ENCODE measurements at places on chromosomes 13 and 19.
A peak's percentile ranks its signal among the peaks of the same experiment; 100 is the strongest.

DNA sequence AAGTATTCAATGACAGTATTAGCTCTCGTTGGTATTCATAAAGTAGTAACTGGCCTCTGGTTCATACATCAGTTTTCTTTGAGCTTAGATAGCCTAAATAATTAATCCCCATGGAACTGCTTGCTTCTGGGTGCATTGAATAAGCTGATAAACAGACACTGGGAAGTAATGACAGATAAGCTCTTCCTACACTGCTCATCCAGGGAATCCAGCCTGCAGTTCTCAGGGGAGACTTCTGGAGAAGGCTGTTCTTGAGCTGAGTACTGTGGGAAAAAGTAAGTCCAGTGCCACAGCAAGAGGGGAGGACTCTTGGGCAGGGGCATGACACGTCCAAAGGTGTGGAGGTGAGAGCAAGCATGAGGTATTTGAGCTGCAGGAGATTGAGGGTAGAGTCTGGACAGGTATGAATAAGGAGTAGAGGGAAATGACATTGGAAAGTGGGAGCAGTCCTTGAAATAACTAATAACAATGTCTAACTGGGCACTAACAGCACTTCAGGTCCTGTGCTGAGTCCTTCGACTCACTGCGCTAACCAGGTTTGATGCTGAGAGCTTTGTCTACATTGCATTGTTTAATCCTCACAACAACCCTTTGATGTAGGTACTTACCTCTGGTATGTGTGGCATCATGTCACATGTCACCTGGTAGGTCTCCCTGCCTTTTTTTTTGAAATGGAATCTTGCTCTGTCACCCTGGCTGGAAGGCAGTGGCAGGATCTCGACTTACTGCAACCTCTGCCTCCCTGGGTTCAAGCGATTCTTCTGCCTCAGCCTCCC, 7.2 kb downstream of the GARRE1 start:
- no peak overlapping the region for H3K27ac ChIP-seq
- H3K36me3 ChIP-seq, result peaks cover 8% of the 10 kb centered on the region
- H3K27me3 ChIP-seq, result no peaks in the 10 kb centered on the region
- DNase-seq, result no peak
- no peak overlapping the region for H3K4me3 ChIP-seq

DNA sequence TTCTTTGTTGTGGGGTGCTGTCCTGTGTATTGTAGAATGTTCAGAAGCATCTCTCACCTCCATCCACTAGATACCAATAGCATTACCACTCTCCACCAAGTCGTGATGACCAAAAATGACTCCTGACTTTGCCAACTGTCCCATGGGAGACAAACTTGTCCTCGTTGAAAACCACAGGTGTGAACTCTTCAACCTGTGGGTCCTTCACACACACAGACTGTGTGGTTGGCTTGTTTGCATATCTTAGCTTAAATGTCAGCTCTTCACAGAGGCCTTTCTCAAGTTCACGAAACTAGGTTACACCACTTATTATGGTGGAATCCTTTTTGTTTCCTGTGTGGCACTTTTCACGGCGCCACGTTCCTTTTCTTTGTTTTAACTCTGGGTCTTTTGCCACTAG, 6.8 kb downstream of the GPC5 start:
- H3K4me3 ChIP-seq, result no peak overlapping the region
- no peak for DNase-seq
- H3K4me1 ChIP-seq, result no peaks in the 10 kb centered on the region

- H3K36me3 ChIP-seq, result no peaks in the 10 kb centered on the region
- no peaks in the 10 kb centered on the region for H3K27me3 ChIP-seq
- no peak overlapping the region for H3K4me3 ChIP-seq
- no peaks in the 10 kb centered on the region for H3K4me1 ChIP-seq
Measured at GRCh38 chr13:27997904-27998522, 9.5 kb upstream of the URAD start.

- H3K4me1 ChIP-seq, result peaks cover 58% of the 10 kb centered on the region
- peak overlapping the region; percentile 99 for H3K27ac ChIP-seq
- H3K4me3 ChIP-seq, result peak overlapping the region; percentile 81
- DNase-seq, result no peak
- peaks cover 5% of the 10 kb centered on the region for H3K36me3 ChIP-seq
Measured at GRCh38 chr13:51802631-51803418, 1.1 kb downstream of the DHRS12 start.

GRCh38 chr13:49329831-49330545, 82.3 kb downstream of the CDADC1 start:
- no peak for DNase-seq
- H3K36me3 ChIP-seq, result no peaks in the 10 kb centered on the region
- H3K4me1 ChIP-seq, result no peaks in the 10 kb centered on the region
- H3K27me3 ChIP-seq, result no peaks in the 10 kb centered on the region
- no peak overlapping the region for H3K4me3 ChIP-seq
- H3K27ac ChIP-seq, result no peak overlapping the region

GRCh38 chr19:31627620-31628365, 278.6 kb upstream of the TSHZ3 start:
- H3K4me3 ChIP-seq, result no peak overlapping the region
- H3K27ac ChIP-seq, result no peak overlapping the region
- no peaks in the 10 kb centered on the region for H3K4me1 ChIP-seq
- no peaks in the 10 kb centered on the region for H3K36me3 ChIP-seq

GRCh38 chr13:50783717-50784290, 59.7 kb downstream of the DLEU7 start:
- H3K27ac ChIP-seq, result no peak overlapping the region
- no peak overlapping the region for H3K4me3 ChIP-seq
- H3K4me1 ChIP-seq, result no peaks in the 10 kb centered on the region
- H3K27me3 ChIP-seq, result no peaks in the 10 kb centered on the region

DNA sequence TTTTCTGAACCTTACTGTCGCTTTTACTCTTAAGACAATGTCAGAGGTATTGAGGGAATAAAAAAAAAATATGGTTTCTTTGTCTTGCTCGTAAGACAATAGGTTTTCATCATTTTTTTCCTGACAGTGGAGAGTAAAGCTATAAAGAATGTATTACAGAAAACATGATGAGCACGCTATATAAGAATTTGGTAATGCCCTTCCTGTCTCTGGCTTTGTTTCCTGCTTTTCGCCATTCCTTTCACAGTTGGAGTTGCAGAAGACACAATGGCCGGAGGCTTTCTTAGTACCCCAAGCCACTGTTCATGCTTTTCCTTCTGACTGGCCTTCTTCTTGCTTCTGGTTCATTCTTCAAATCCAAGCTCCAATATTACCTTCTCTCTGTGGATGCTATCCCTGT, 101.0 kb upstream of the DACH1 start:
- no peaks in the 10 kb centered on the region for H3K4me1 ChIP-seq
- no peak overlapping the region for H3K4me3 ChIP-seq
- no peak overlapping the region for H3K27ac ChIP-seq

DNA sequence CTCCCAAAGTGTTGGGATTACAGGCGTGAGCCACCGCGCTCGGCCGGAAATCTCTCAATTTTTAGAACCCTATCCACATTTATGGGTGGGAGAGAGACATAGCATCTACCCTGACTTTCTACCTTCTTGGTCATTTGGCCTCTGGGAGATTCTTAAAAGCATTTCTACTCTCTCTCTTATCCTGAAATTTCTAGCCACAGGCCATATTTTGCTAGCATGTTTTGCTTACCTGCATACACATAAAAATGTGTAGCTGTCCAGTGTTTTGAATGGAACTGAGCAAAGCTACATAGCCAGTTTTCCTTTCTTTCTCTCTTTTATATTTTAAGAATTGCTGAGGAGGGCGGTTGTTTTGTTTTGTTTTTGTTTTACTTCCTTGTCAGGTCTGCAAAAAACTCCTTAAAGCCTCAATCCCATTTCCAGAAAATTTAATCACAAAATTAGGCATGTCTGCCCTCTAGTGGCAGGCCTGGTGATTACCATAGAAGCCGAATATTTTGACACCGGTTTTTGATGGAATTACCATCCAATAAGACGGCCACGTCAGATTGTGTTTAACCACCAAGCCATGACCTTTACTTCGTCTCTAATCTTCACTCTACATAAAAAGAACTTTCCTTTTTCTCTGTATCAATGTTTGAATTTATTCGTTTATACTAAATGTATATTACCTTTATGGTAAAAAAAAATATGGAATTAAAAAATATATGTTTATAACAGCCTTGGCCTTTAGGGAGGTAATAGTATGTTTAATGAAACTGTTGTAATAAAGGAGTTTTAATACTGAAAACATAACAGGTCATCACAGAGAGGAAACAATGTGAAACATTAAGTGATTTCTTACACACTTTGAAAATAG, 34.4 kb upstream of the OXGR1 start:
- no peak for DNase-seq
- no peak overlapping the region for H3K4me3 ChIP-seq
- peaks cover 7% of the 10 kb centered on the region for H3K27me3 ChIP-seq
- H3K36me3 ChIP-seq, result no peaks in the 10 kb centered on the region

DNA sequence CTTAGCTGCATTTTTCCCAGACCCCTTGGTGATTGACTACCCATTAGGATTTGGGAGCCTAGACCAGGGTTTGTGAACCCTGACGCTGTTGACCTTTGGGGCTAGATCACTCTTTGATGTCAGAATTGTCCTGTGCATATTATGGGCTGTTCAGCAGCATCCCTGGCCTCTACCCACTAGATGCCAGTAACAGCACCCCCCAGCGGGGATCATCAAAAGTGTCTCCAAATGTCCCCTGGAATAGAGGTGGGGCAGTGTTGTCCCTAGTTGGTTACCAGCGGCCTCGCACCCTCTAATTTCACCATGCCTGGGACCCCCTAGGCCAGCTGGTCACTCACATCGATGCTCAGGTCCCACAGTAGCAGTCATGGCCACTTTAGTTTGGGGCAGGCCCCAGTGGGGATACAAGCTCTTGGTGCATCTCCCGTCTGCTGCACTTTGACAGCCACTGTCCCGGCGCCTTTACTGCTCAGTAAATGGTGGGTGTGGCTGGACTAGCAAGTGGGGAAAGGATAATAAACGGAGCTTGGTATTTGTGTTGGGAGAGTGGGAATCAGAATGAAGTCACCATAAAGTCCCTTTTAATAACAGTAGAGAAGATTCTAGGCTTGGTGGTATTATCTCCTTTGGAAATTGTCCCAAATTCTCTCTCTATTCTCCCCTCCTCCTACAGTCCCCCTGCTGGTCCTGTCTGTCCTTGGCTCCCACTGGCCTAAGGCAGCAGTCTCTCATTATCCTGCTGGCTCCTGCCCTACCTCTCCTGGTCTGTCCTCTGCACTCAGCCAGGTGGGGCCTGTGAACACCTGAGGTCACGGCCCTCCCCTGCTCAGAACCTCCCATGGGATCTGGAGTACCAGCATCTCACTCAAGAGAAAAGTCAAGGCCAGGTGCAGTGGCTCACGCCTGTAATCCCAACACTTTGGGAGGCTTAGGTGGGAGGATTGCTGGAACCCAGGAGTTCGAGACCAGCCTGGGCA, 80.6 kb downstream of the SIPA1L3 start:
- H3K27ac ChIP-seq, result no peak overlapping the region
- no peak for DNase-seq
- no peak overlapping the region for H3K4me3 ChIP-seq
- H3K4me1 ChIP-seq, result peaks cover 7% of the 10 kb centered on the region

DNA sequence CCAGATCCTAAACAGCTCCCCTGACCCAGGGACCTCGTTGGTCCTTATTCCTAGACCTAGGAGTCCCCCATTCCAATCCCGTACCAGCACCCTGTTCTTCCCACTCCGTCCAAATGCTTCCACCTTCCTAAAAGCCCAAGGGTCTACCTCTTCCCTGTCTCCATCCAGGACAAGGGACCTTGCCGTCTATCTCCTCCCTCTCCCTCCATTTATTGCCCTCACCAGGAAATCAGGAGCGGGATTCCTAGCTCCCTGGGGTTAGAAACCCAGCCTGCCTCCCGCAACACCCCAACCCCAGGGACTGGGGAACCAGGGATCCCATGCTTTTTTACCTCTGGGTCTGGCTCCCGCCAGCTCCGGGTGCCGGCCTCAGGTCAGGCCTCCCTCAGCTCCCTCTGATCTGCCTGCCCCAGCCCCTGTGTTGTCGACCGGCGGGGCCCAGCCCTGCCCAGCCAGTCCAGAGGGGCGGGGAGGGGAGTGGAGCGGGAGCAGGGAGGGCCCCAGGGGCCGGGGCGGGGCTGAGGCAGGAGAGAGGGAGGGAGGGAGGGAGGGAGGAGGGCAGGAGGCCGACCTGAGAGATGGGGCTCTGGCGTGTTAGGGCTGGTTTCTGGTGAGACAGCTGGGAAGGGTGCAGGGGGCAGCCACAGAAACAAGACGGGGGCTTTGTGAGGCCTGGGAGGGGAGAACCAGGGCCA, at the start of gene B3GNT8:
TSS of gene B3GNT8 (minus strand) at position 423 of the 695 bp plus-strand sequence. CDS start 596 bp downstream, outside the sequence.
- peak; percentile 45 for DNase-seq
- H3K27ac ChIP-seq, result peak within 1 kb of the TSS; percentile 76
- peaks cover 44% of the 10 kb centered on the region for H3K36me3 ChIP-seq
- peak within 1 kb of the TSS; percentile 54 for H3K4me3 ChIP-seq

GRCh38 chr19:2268480-2268830, 12.2 kb upstream of the JSRP1 start:
- peaks cover 23% of the 10 kb centered on the region for H3K36me3 ChIP-seq
- peak overlapping the region; percentile 64 for H3K4me3 ChIP-seq
- H3K27ac ChIP-seq, result no peak overlapping the region
- DNase-seq, result no peak

DNA sequence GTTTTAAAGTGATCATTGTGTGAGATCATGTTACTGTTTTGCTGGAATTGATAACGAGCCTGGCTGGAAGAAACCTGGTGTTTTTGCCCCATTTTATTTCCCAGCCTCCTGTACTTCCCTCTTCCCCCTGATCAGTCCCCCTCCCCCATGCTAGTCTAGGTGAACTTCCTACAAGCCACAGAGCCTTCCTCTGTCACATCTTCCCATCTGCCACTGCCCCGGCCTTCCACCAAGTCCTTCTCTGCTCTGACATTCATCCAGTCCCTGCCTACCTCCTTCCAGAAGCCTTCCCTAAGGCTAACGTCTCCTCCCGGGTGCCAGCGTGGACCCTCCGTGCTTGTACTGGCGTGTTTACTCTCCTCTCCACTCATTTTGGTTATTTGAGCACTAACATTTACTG, 14.3 kb downstream of the FARP1 start:
- H3K4me1 ChIP-seq, result no peaks in the 10 kb centered on the region
- DNase-seq, result no peak
- no peak overlapping the region for H3K4me3 ChIP-seq
- H3K27me3 ChIP-seq, result peaks cover 4% of the 10 kb centered on the region
- no peak overlapping the region for H3K27ac ChIP-seq

- H3K36me3 ChIP-seq, result no peaks in the 10 kb centered on the region
- no peaks in the 10 kb centered on the region for H3K4me1 ChIP-seq
- no peak overlapping the region for H3K4me3 ChIP-seq
Measured at GRCh38 chr19:32269831-32270230, 75.6 kb upstream of the ZNF507 start.

DNA sequence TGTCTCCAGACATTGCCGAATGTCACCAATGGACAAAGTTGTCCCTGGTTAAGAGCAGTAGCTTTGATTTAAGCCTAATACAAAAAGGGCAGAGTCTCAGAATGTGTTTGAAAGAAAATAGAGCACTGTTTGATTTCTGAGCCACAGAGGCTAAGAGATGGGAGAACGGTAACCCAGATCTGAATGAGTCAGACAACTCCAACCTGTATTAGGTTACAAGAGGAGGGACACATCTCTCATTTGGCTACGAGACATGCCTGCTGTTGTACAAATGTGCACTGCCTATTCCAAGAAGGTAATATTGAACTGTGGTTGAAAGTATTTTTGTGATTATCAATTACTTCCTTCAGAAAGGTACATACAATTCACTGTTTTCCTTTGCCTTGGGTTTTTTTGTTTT, 4.9 kb upstream of the HSPH1 start:
- no peaks in the 10 kb centered on the region for H3K27me3 ChIP-seq
- DNase-seq, result no peak
- H3K4me1 ChIP-seq, result peaks cover 5% of the 10 kb centered on the region
- no peak overlapping the region for H3K27ac ChIP-seq
- no peak overlapping the region for H3K4me3 ChIP-seq

GRCh38 chr19:41548954-41549688, 26.8 kb upstream of the CEACAM21 start:
- peaks cover 53% of the 10 kb centered on the region for H3K4me1 ChIP-seq
- H3K4me3 ChIP-seq, result peak overlapping the region; percentile 74
- H3K27me3 ChIP-seq, result no peaks in the 10 kb centered on the region
- H3K36me3 ChIP-seq, result peaks cover 7% of the 10 kb centered on the region
- H3K27ac ChIP-seq, result peak overlapping the region; percentile 62

All from CD4-positive, alpha-beta T cell (primary cell).